ENCODE measurements at places on chromosomes 11 and 22.

DNA sequence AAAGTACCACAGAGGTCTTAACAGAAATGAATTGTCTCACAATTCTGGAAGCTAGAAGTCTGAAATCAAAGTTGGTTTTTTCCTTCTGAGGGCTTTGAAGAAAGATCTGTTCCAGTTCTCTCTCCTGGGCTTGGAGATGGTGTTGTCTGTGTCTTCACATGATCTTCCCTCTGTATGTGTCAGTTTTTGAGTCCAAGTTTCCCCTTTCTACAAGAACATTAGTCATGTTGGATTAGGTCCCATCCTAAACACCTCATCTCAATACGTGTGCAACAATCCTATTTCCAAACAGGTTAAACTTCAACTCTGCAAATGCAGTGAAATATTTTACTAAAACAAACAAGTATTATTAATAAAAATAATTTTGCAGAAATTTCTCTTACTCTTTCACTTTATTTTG, 3.1 kb upstream of the PTS start:
- peaks cover 17% of the 10 kb centered on the region for H3K4me1 ChIP-seq
- H3K4me3 ChIP-seq = no peak overlapping the region
- H3K27me3 ChIP-seq = no peaks in the 10 kb centered on the region
- no peaks in the 10 kb centered on the region for H3K36me3 ChIP-seq
- H3K27ac ChIP-seq = no peak overlapping the region

DNA sequence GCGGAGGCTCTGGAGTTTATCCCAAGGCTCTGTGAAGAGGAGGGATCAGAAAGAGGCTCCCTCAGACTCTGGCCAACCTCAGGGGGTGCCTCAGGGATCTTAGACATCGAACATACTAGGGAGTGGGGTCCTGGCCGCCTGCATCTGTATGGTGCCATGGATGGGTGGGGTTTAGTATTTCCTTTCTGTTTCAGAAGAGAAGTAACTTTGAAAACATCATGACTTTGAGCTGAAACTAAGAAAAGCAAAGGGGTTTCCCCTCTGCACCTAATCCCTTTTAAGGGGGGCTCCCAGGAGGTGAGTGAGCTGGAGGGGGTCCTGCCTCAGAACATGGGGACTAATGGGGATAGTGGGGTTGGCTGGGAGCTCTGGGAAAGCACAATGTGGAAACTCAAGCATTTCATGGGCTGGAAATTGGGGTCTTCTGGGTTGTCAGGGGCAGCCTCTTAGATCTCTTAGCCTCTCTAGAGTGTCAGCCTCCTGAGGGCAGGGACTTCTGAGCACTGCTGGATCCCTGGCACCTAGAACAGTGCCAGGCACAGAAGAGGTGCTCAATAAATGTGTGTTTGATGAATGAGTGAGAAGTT, 11.8 kb upstream of the SSTR3 start:
- H3K27ac ChIP-seq = peak overlapping the region; percentile 56
- no peak for DNase-seq
- peaks cover 90% of the 10 kb centered on the region for H3K4me1 ChIP-seq
- H3K4me3 ChIP-seq = peak overlapping the region; percentile 9
- no peaks in the 10 kb centered on the region for H3K27me3 ChIP-seq
- peaks cover 40% of the 10 kb centered on the region for H3K36me3 ChIP-seq

DNA sequence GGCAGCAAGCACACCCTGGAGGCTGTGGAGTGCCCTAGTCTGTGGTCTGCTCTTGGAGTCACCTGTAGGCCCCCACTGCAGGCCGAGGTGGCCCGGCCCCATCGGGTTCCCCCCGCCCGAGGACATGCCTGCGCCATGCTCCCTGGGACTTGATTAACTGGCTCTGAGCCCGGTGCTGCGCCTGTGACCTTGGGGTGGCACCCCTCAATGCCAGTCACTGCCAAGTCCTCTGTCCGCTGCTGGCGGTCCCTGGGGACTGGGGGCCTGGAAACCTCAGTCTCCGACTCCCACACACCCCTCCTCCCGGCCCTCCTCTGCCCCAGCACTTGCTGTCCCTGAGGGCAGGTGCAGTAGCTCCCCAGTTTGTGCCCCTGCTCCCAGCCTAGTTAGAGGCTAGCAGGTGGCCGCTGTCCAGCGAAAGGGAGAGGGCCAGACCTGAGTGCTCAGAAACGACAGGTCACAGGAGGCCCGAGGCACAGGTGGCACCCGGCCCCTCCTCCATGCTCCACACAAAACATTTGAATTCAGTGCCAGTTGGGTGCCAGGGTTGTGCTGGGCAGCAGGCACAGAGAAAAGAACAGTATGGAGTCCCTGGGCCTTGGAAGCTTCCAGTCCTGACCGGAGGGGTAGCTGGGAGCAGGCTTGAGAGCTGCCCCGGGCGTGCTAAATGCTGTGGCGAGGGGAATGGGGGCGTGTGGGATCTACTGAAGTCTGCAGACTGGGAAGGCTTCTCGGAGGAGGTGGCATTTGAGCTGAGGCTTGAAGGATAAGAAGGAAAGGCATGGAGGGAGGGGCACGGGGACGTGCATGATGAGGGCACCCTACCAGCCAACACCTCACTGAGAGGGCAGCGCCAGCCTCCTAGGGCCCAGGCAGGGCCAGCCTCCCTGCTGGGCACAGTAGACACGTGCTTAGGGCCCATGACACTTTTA, 16.4 kb upstream of the FLRT1 start:
- no peak for DNase-seq
- H3K27ac ChIP-seq = no peak overlapping the region
- no peak overlapping the region for H3K4me3 ChIP-seq
- H3K36me3 ChIP-seq = no peaks in the 10 kb centered on the region
- H3K27me3 ChIP-seq = no peaks in the 10 kb centered on the region
- no peaks in the 10 kb centered on the region for H3K4me1 ChIP-seq

- H3K4me1 ChIP-seq = no peaks in the 10 kb centered on the region
- no peak overlapping the region for H3K4me3 ChIP-seq
- DNase-seq = no peak
- no peaks in the 10 kb centered on the region for H3K27me3 ChIP-seq
These were observed 13.9 kb downstream of the DUSP8 start for GRCh38 chr11:1557904-1558774.

- DNase-seq = no peak
- peaks cover 3% of the 10 kb centered on the region for H3K27me3 ChIP-seq
- H3K4me3 ChIP-seq = no peak overlapping the region
- H3K27ac ChIP-seq = no peak overlapping the region
These were observed 7.6 kb downstream of the IL17REL start for GRCh38 chr22:50004918-50005317.

GRCh38 chr11:6650980-6651379, 4.6 kb downstream of the DCHS1 start:
- no peak overlapping the region for H3K4me3 ChIP-seq
- peaks cover 21% of the 10 kb centered on the region for H3K4me1 ChIP-seq
- no peaks in the 10 kb centered on the region for H3K36me3 ChIP-seq

DNA sequence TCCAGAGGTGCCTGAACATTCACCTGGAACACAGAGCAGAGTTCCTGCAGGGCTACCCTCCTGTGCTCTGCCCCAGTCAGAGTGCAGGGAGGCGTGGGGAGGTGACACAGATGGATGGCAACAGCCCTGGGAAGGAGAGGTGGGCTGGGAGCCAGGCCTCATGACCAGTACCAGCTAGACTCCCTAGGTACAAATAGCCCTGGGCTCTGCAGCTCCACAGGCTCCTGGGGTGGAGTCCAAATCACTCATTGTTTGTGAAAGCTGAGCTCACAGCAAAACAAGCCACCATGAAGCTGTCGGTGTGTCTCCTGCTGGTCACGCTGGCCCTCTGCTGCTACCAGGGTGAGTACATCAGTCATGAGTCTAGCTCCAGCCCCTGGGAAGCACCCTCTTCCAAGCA, at the start of gene SCGB1D2:
TSS of gene SCGB1D2 (plus strand) at position 219 of the 400 bp plus-strand sequence. CDS start at position 288, 69 bp downstream.
- no peak for DNase-seq
- no peaks in the 10 kb centered on the region for H3K4me1 ChIP-seq
- no peak within 1 kb of the TSS for H3K4me3 ChIP-seq

- no peaks in the 10 kb centered on the region for H3K4me1 ChIP-seq
- H3K27me3 ChIP-seq = no peaks in the 10 kb centered on the region
- H3K36me3 ChIP-seq = no peaks in the 10 kb centered on the region
- no peak overlapping the region for H3K27ac ChIP-seq
- no peak overlapping the region for H3K4me3 ChIP-seq
These were observed 16.2 kb downstream of the POU2F3 start for GRCh38 chr11:120256178-120256577.

Data from effector memory CD4-positive, alpha-beta T cell (primary cell).